ENCODE measurements at places on chromosomes 1 and 21. TPM values are rescaled to one million over a fixed set of nuclear protein-coding genes. Genes with fewer than 3 reads are reported as not detected.

OPTC gene
- not detected for total RNA-seq

TMEM125 gene
- total RNA-seq, result 0.15 TPM

PTAFR gene
- 0.12 TPM for total RNA-seq

FAM78B gene
- under 0.01 TPM for total RNA-seq

EPS15 gene
- total RNA-seq, result 32.2 TPM

SLFNL1 gene
- total RNA-seq, result 0.35 TPM

OR2L3 gene
- not detected for total RNA-seq

AGMAT gene
- 0.53 TPM for total RNA-seq

S100A7 gene
- not detected for total RNA-seq

CASQ2 gene
- not detected for total RNA-seq

TRIM67 gene
- not detected for total RNA-seq

LCE1F gene
- not detected for total RNA-seq

UBE2Q1 gene
- 50.7 TPM for total RNA-seq

NBPF1 gene
- 36.2 TPM for total RNA-seq

Measured in smooth muscle cell of the coronary artery (primary cell).